ENCODE measurements at places on chromosomes 13 and 19.

GRCh38 chr13:113196970-113197737, 11.3 kb downstream of the PCID2 start:
- no peak for DNase-seq

- no peak for DNase-seq
Observed at GRCh38 chr13:109667807-109668291, 118.5 kb downstream of the IRS2 start.

DNA sequence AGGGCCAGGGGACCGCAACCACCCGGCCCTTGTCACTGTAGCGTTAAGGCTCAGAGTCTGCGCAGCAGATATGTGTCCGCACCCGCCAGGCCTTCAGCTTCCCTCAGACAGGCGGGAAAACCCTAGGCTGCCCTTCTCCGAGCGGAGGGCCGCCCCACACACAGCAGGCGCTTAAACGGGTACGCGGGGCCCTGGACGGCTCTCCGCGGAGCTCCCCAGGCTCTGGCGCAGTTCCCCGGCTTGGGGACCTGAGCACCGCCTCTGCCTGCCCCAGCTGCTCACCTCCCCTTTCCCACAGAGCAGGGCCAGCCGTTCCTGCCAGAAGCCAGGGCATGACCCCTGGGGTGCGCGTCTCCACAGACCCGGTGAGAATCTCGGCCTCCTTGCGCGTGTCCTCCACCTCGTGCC, 593 bp downstream of the ZNF135 start:
- DNase-seq: no peak

GRCh38 chr19:2578901-2579677, 103.2 kb downstream of the GADD45B start:
- DNase-seq: peak; percentile 83

DNA sequence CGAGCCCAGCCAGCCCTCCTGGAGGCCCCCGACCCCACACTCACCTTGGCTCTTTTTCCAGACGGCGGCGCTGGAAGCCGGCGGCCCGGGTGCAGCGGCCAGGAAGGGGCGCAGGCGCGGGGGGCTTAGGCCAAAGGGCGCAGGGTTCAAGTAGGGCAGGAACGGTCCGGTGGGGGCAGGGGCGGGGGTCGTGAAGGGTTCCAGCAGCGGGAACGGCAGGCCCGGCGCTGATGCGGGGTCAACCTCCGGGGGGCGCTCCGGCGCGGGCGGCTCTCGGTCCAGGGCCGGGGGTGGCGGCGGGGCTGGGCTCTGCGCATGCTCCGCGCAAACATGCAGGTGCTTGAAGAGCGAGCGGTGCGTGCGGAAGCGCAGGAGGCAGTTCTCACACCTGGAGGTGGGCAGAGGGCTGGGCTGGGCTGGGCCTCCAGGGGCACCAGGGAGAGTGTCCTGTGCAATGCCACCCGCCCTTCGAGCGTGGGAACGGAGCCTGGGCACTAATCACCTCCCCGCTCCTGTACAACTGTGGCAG, 2.3 kb downstream of the ZNF414 start:
- no peak for DNase-seq

GRCh38 chr19:35034005-35034502, 3.8 kb downstream of the SCN1B start:
- DNase-seq: no peak

GRCh38 chr19:2732157-2732725, 7.6 kb downstream of the SLC39A3 start:
- no peak for DNase-seq

GRCh38 chr19:995051-995827, 5.0 kb upstream of the GRIN3B start:
- no peak for DNase-seq

DNA sequence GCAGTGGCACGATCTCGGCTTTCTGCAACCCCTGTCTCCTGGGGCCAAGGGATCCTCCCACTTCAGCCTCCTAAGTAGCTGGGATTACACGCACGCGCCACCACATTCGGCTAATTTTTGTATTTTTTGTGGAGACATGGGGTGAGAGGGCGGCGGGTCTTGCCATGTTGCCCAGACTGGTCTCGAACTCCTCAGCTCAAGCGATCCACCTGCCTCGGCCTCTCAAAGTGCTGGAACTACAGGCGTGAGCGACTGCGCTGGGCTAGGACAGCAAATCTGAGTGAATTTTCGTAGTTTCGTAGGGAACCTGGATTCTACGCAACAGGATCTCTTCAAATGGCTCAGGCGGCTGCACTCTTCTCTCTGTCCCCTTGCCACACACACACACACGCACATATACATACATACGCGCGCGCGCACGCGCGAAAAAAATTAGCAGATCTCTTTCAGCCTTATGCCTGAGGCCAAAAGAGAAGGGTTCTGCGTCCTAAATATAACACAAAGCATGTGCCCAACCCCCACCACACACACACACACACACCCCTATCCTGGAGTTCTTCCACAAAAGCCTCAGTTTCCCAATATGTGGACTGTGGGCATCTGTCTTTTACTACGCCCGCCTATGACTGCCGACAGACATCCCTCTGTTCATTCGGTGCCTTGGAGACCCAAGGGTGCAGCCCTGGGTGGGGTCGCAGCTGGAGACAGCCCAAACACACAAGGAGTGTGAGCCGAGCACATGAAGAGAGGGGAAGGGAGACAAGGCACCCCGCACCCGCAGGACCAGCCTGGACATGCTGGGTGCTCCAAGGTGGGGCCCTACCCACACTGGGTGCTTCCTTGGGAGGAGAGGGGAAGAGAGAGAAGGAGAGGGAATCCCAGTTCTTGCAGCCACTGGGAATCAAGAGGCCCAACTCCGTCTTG, 616 bp downstream of the PINLYP start:
- no peak for DNase-seq

- DNase-seq: no peak
Observed at GRCh38 chr19:13689085-13689484, 75.2 kb upstream of the MRI1 start.

DNA sequence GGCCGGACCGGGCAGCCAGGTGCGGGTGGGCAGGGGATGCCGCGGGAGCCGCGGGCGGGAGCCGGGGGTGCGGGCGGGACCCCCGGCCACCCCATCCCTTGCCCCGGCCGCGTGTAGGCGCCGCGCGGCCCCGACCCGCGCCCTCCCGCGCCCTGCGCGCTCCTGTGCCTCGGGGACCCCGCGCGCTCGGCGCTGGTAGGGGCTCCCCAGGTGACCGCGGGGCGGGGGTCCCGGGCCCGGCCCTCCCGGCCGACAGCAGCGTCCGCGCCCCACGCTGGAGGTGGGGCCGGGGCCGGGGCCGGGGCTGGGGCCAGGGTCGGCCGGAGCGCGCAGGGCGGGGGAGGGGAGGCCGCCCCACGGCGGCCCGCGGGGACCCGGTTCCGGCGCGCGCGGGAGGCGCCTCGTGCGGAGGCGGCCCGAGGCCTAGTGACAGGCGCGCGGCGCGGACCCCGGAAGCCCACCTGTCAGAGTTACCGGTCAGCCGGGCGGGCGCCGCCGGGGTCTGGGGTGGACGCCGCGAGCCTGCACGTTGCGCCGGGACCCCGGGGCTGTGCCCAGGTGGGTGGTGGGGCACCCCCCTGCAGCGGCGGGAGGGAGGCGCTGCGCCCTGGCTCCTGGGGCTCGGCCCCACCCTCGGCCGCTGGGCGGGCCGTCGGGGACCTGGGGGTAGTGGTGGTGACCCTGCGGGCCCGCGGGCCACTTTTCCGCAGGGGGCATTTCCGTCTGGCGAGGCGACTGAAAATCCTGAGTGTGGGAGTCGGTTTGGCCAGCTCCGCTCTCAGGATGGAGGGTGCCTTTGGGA, 518 bp downstream of the TFDP1 start:
- no peak for DNase-seq

- DNase-seq: no peak
Observed at GRCh38 chr13:93430381-93430780, 203.8 kb downstream of the GPC6 start.

DNA sequence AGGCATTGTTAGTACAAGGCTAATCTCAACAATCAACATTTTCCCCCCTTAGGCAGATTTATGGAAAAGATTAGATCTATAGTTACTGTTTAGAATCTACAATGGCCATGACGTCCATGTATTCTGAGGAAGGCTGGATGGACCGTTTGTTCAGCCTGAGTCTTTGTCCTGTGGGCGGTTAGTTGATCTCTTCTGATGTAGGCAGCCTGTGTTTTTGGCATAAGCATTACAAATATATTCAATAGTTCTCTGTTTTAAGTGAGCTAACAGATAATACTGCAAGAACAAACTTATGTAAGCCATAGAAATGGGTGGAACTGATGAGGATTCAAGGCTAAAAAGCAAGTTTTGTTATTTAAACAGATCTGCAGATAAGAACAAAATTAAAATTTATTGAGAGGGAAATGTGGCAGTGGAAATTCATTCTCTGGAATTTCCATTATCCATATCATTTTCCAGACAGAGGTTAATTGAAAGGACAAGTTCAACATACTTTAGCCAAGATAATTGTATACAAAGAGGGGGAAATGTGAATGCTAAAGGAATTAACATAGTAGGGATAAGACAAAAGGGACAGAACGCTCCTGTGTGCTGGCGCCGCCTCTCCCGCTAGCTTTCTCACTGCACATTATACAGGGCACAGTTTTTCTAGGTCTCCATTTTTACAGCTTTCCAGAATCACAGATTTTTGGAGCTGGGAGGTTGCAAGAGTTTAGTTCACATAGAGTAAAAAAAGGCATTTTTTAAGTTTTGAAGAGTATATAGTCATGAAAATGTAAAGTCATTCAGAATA, 48.6 kb downstream of the FAM124A start:
- no peak for DNase-seq

DNA sequence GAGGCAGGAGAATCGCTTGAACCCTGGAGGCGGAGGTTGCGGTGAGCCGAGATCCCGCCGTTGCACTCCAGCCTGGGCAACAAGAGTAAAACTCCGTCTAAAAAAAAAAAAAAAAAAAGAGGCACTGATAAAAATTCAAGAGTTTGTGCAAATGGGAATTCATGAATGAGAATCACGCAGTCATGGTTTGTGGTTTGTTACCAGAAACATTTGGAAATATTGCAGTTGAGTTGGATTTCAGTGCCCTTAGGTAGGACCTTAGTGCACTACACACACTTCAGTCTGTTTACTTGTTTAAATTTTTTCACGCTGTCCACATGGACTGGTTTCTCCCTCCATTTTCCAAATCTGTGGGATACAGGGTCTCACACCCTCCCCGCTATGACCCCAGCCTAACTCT, 28.4 kb downstream of the ZNF844 start:
- no peak for DNase-seq

DNA sequence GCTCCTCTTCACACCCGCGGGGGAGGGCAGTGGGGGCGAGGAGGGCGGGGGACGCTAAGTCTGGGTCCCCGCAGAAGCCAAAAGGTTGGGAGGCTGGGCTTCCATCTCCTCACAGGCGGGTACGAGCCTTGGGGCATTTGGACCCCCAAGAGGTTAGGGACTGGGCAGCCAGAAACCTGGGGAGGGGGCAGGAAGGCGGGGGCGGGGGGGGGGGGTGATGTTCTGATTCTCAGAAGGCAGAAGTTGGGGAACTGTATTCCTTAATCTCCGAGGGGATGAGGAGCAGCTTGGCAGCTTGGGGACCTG, 5.1 kb downstream of the BCL3 start:
- DNase-seq: no peak

GRCh38 chr19:47436712-47437401, 17.5 kb upstream of the MEIS3 start:
- peak; percentile 51 for DNase-seq

DNA sequence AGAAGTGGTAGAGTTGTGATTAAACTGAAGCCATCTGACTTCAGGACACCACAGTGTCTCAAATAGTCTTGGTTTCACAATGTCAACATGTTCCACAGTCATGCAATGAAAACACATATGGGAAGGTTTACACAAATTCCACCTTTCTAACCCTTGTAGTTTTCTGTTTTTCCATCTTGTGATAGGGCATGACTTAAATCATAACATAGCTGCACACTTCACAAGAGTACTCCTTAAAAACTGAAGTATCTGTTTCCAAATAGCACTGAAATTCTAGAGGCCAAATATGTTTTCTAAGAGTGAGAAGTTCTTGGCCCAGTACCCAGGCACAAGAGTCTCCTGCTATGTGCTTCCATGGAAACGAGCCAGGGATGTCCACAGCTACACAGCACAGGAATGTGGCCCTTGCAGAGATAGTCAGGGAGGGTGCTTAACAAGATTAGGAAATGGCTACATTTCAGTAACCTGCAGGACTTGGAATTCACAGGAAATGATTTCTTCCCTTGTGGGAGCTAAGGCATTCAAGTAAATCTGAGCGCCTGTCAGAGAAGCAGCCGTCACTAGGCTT, 269.1 kb downstream of the NDFIP2 start:
- peak; percentile 49 for DNase-seq

GRCh38 chr19:46076031-46076880, 35.5 kb upstream of the IGFL4 start:
- no peak for DNase-seq

DNA sequence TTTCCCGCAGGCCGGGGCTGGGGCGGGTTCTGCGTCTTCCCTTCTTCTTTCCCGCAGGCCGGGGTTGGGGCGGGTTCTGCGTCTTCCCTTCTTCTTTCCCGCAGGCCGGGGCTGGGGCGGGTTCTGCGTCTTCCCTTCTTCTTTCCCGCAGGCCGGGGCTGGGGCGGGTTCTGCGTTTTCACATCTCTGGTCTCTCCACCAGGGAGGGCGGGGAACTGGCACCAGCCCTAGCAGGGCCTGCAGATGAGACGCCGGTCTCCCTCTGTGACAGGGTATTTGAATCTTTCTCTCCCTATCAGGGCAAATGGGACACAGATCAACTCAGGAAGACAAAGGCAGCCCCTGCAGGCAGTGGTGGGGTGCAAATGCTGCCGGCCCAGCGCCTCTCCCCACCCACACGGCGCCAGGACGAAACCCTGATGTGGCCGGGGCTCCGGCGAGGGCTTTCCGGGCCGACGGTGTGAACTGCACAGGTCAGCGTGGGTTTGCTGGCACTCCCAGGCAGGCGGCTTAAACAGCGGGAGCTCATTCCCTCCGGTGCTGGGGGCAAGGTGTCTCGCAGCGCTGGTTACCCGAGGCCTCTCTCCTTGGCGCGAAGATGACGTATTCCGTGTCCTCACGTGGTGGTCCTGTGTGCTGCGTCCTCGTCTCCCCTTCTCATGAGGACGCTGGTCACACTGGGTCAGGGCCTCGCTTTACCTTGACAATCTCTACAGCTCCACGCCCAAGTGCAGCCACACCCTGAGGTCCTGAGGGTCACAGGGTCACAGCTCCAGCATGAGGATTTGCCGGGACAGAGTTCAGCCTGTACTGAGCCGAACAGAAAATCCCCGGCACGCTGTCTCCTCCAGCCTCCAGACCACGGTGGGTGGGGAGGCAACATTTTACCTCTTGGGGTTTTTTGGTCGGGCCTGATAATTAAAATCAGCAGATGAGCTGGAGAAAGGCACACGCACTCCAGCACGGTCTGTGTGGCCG, 717 bp upstream of the C13orf46 start:
- DNase-seq: no peak
